Adrenal gland (tissue), 19 donors: ENCODE measurements at places on chromosomes 2 and 18. TPM values are rescaled to one million over a fixed set of nuclear protein-coding genes. Genes with fewer than 3 reads are reported as not detected.

Gene RRM2
- total RNA-seq: 6.5 TPM

Gene KLHL14
- total RNA-seq: 2.8 TPM

Gene TBR1
- total RNA-seq: not detected

Gene NEU2
- not detected for total RNA-seq

Gene XDH
- total RNA-seq: not detected

Gene TMEFF2
- 1.8 TPM for total RNA-seq
